A549 treated with CORT108297 at 1 μM for 4 hours (cell line): ENCODE measurements at places on chromosomes 5 and 9. TPM values are rescaled to one million over a fixed set of nuclear protein-coding genes. Genes with fewer than 3 reads are reported as not detected.

The LHX3 gene
- 0.05 to 0.09 TPM (median 0.08 TPM) in 5 replicates for total RNA-seq

The CCDC192 gene
- not detected in 5 replicates for total RNA-seq

The ROPN1L gene
- total RNA-seq = 1.9 to 2.7 TPM (median 2.1 TPM) in 5 replicates

The TAF1L gene
- total RNA-seq = 0.01 TPM in 1 of 5 replicates, not detected in the others

The PCDHA12 gene
- total RNA-seq = 2.6 to 3.4 TPM (median 3.0 TPM) in 5 replicates

The CDC25C gene
- 10.1 to 12.7 TPM (median 11.5 TPM) in 5 replicates for total RNA-seq

The GABRB2 gene
- not detected in 5 replicates for total RNA-seq

The ACSL6 gene
- total RNA-seq = 0.03 to 0.17 TPM (median 0.12 TPM) in 4 of 5 replicates, not detected in the other

The PPIC gene
- total RNA-seq = 16.0 to 17.2 TPM (median 17.1 TPM) in 5 replicates

The P4HA2 gene
- 37.2 to 50.0 TPM (median 44.5 TPM) in 5 replicates for total RNA-seq

The IL9 gene
- not detected in 5 replicates for total RNA-seq

The CCDC180 gene
- 0.43 to 0.90 TPM (median 0.75 TPM) in 5 replicates for total RNA-seq
